ENCODE measurements at places on chromosomes 13 and 19.
A peak's percentile ranks its signal among the peaks of the same experiment; 100 is the strongest.

DNA sequence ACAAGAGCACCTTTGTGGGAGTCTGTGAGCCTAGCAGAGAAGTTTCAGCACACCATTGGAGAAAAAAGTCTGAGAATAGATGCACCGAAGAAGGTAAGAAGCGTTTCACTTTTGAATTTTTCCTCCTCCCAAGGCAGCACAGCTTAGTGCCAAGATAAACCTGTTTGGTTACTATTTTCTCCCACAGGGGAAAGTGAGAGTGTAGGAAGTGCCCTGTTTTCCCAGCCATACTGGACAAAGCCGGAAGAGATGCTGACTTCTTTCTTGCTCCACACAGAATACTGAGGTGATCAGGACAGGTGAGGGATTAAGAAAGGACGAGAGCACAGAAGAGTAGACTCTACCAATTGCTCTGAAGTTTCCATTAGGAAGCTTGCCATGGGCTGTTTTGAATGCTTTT lies 1011.0 kb upstream of the MIR17HG start:
- H3K4me1 ChIP-seq: no peaks in the 10 kb centered on the region
- no peaks in the 10 kb centered on the region for H3K36me3 ChIP-seq
- DNase-seq: no peak

DNA sequence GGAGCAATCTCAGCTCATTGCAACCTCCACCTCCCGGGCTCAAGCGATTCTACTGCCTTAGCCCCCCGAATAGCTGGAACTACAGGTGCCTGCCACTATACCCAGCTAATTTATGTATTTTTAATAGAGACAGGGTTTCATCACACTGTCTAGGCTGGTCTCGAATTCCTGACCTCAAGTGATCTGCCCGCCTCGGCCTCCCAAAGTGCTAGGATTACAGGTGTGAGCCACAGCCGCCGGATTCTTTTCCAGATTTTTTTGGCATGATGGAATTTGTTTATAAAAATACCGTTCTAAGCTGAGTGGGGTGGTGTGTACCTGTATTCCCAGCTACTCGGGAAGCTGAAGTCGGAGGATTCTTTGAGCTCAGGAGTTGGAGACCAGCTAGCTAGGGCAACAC lies 6.0 kb upstream of the ATG4D start:
- peaks cover 39% of the 10 kb centered on the region for H3K27me3 ChIP-seq
- no peaks in the 10 kb centered on the region for H3K36me3 ChIP-seq
- no peak for DNase-seq
- no peak overlapping the region for H3K4me3 ChIP-seq
- H3K4me1 ChIP-seq: no peaks in the 10 kb centered on the region
- no peak overlapping the region for H3K27ac ChIP-seq

DNA sequence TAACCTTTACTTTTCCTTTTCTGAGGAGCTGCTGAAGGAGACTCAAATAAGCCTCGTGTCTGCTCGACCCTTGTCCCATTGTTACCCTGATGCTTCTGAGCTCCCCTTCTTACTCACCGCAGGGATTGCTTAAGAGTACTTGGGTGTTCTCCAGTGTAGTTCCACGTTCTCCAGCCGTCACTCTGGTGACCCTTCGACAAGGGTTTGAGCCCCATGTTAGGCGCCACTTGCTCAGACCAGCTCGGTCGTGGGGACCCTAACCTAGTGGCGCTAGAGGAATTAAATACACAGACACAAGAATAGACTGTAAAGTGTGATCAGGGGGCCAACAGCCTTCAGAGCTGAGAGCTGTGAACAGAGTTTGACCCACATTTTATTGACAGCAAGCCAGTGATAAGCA lies 10.3 kb downstream of the ZNF480 start:
- H3K4me3 ChIP-seq: no peak overlapping the region
- H3K27me3 ChIP-seq: no peaks in the 10 kb centered on the region
- DNase-seq: no peak
- peaks cover 36% of the 10 kb centered on the region for H3K36me3 ChIP-seq
- H3K4me1 ChIP-seq: no peaks in the 10 kb centered on the region
- H3K27ac ChIP-seq: no peak overlapping the region

DNA sequence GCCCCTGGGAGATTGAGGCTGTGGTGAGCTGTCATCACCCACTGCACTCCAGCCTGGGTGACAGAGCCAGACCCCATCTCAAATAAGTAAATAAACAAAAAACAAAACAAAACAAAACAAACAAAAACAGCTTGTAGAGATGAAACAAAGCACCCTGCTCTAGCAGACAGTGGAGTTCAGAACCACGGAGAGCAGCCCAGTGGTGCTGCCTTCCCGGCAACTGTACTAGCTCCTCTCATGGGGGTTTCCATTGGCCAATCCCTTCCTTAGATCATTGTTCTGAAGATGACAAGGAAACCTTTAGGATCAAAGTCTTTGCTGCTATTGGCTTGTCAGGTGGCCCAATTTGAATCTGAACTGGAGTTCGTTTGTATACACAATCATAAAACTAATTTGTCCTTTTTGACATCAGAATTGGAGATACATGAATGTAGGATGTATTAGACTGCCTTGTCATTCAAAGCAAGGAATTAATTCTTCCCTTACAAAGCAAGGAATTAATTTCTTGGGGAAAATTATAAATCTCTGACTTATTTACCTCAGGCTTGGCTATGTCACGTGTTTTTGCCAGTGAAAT lies 19.7 kb upstream of the SYCN start:
- no peaks in the 10 kb centered on the region for H3K4me1 ChIP-seq
- H3K4me3 ChIP-seq: no peak overlapping the region
- DNase-seq: no peak
- peaks cover 36% of the 10 kb centered on the region for H3K27me3 ChIP-seq

- no peak overlapping the region for H3K27ac ChIP-seq
- no peaks in the 10 kb centered on the region for H3K36me3 ChIP-seq
- H3K4me3 ChIP-seq: no peak overlapping the region
- H3K27me3 ChIP-seq: no peaks in the 10 kb centered on the region
- H3K4me1 ChIP-seq: no peaks in the 10 kb centered on the region
Observed at GRCh38 chr13:39935155-39935554, 279.7 kb downstream of the COG6 start.

DNA sequence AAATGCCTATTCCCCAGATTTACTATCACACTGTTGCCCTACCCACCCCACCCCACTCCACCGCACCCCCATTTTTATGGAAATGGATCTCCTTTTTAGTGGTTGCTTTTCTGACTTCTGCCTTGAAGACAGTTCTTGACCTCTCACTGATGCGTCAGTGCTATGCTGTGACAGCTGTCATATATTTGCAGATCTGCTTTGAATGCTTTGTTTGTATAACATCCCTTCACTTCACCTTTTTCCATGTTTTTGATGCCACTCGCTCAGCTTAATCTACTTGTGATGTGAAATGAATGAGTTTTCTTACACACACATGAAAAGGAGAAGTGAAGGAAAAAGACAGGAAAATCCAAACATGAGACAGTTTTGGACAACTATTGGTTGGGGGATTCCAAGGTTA lies 731.0 kb downstream of the SLITRK6 start:
- no peak overlapping the region for H3K4me3 ChIP-seq
- H3K27me3 ChIP-seq: no peaks in the 10 kb centered on the region

GRCh38 chr19:48362716-48363499 lies 832 bp downstream of the TMEM143 start:
- H3K36me3 ChIP-seq: peaks cover 4% of the 10 kb centered on the region
- peak overlapping the region; percentile 78 for H3K27ac ChIP-seq
- H3K4me3 ChIP-seq: peak overlapping the region; percentile 81

GRCh38 chr13:27171827-27172494 lies 350 bp upstream of the USP12 start:
- H3K27me3 ChIP-seq: no peaks in the 10 kb centered on the region
- H3K4me3 ChIP-seq: peak overlapping the region; percentile 67
- peak overlapping the region; percentile 85 for H3K27ac ChIP-seq
- peaks cover 28% of the 10 kb centered on the region for H3K4me1 ChIP-seq
- peak; percentile 91 for DNase-seq
- H3K36me3 ChIP-seq: no peaks in the 10 kb centered on the region

- no peak overlapping the region for H3K27ac ChIP-seq
- no peaks in the 10 kb centered on the region for H3K27me3 ChIP-seq
- H3K36me3 ChIP-seq: no peaks in the 10 kb centered on the region
- DNase-seq: no peak
- no peaks in the 10 kb centered on the region for H3K4me1 ChIP-seq
Observed at GRCh38 chr19:53634768-53635167, 3.0 kb downstream of the DPRX start.

- peaks cover 6% of the 10 kb centered on the region for H3K27me3 ChIP-seq
- H3K4me3 ChIP-seq: no peak overlapping the region
- peaks cover 85% of the 10 kb centered on the region for H3K4me1 ChIP-seq
- H3K36me3 ChIP-seq: no peaks in the 10 kb centered on the region
- no peak for DNase-seq
Observed at GRCh38 chr19:40598918-40599307, 2.3 kb upstream of the LTBP4 start.

GRCh38 chr19:30674656-30675055 lies 302.5 kb downstream of the ZNF536 start:
- no peak for DNase-seq
- H3K27ac ChIP-seq: no peak overlapping the region
- no peaks in the 10 kb centered on the region for H3K27me3 ChIP-seq

- no peak for DNase-seq
- no peaks in the 10 kb centered on the region for H3K36me3 ChIP-seq
- no peak overlapping the region for H3K27ac ChIP-seq
- H3K4me3 ChIP-seq: no peak overlapping the region
Observed at GRCh38 chr13:51623473-51623872, 39.2 kb downstream of the WDFY2 start.

GRCh38 chr19:46725859-46726393 lies 9.0 kb upstream of the PRKD2 start:
- no peak for DNase-seq
- H3K36me3 ChIP-seq: peaks cover 34% of the 10 kb centered on the region
- no peak overlapping the region for H3K27ac ChIP-seq
- H3K4me3 ChIP-seq: no peak overlapping the region
- H3K27me3 ChIP-seq: no peaks in the 10 kb centered on the region
- H3K4me1 ChIP-seq: peaks cover 4% of the 10 kb centered on the region

- H3K4me1 ChIP-seq: no peaks in the 10 kb centered on the region
- H3K27ac ChIP-seq: no peak overlapping the region
- H3K4me3 ChIP-seq: no peak overlapping the region
- no peak for DNase-seq
- H3K27me3 ChIP-seq: peaks cover 4% of the 10 kb centered on the region
- no peaks in the 10 kb centered on the region for H3K36me3 ChIP-seq
Observed at GRCh38 chr19:31586282-31586681, 237.0 kb upstream of the TSHZ3 start.

- H3K4me3 ChIP-seq: no peak overlapping the region
- H3K36me3 ChIP-seq: no peaks in the 10 kb centered on the region
- H3K27ac ChIP-seq: no peak overlapping the region
- no peaks in the 10 kb centered on the region for H3K27me3 ChIP-seq
- DNase-seq: no peak
- H3K4me1 ChIP-seq: no peaks in the 10 kb centered on the region
Observed at GRCh38 chr19:38980583-38981374, 5.2 kb upstream of the FBXO17 start.

DNA sequence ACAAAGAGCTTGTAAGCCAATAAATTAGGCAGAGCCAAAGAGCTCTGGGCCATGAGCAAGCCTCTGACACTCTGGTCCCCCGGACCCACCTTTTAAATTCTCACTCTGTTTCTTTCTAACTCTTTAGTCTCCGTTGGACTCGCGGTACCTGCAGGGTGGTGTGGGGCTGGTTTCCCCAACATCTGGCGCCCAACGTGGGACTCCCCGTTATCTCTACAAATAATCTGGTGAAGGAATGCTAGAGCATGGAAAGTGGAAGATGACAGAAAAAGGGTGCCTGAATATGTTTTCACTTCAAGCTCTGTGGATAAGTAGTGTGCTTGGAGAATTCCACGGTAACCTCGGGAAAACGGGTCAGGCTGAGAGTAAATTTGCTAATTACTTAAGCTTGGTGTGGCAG lies 36.5 kb upstream of the CYP2B6 start:
- no peaks in the 10 kb centered on the region for H3K36me3 ChIP-seq
- H3K27me3 ChIP-seq: peaks cover 7% of the 10 kb centered on the region
- no peak overlapping the region for H3K27ac ChIP-seq
- DNase-seq: no peak
- H3K4me3 ChIP-seq: no peak overlapping the region

GRCh38 chr13:62710787-62711186 lies 1295.1 kb upstream of the PCDH20 start:
- DNase-seq: no peak
- H3K27me3 ChIP-seq: no peaks in the 10 kb centered on the region
- H3K27ac ChIP-seq: no peak overlapping the region
- H3K4me3 ChIP-seq: no peak overlapping the region
- no peaks in the 10 kb centered on the region for H3K36me3 ChIP-seq
- no peaks in the 10 kb centered on the region for H3K4me1 ChIP-seq

GRCh38 chr19:22783651-22784410 lies at the start of gene ZNF99:
ZNF99 (minus strand) TSS chr19:22784151; CDS start chr19:22784016, 135 bp downstream.
- DNase-seq: no peak
- no peaks in the 10 kb centered on the region for H3K36me3 ChIP-seq
- H3K27ac ChIP-seq: no peak within 1 kb of the TSS
- peaks cover 6% of the 10 kb centered on the region for H3K27me3 ChIP-seq
- no peak within 1 kb of the TSS for H3K4me3 ChIP-seq

DNA sequence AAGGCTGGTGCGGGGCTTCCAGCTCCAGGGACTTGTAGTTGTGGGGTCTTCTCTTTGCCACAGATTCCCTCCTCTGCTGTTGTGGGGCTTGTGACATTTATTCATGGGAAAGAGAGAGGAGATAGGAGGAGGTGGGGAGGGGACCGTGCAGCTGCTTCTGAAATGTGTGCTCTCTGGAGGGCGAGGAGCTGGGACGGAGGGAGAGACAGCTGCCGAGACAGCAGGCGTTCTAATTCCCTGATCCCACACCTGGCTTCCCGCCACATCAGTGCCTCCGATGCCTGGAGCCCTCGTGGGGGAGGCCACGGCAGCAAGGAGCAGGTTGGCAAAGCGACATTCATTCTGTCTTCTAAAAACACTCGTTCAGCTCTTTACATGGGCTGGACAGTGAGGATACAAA lies 164.4 kb downstream of the USP12 start:
- no peaks in the 10 kb centered on the region for H3K27me3 ChIP-seq
- DNase-seq: no peak
- H3K4me3 ChIP-seq: no peak overlapping the region
- no peaks in the 10 kb centered on the region for H3K4me1 ChIP-seq
- no peak overlapping the region for H3K27ac ChIP-seq
- H3K36me3 ChIP-seq: no peaks in the 10 kb centered on the region

GRCh38 chr13:19618977-19619376 lies 14.5 kb upstream of the MPHOSPH8 start:
- H3K4me1 ChIP-seq: no peaks in the 10 kb centered on the region
- no peaks in the 10 kb centered on the region for H3K27me3 ChIP-seq
- H3K27ac ChIP-seq: no peak overlapping the region
- no peak for DNase-seq
- H3K4me3 ChIP-seq: no peak overlapping the region
- no peaks in the 10 kb centered on the region for H3K36me3 ChIP-seq

All from T-cell (primary cell).